Activated T-helper 9 cell treated with anti-CD3 and anti-CD28 coated beads, Interleukin-2, amount 50 U/mL, for 16 hours (primary cell): ENCODE measurements at places on chromosomes 12 and 14.

DNA sequence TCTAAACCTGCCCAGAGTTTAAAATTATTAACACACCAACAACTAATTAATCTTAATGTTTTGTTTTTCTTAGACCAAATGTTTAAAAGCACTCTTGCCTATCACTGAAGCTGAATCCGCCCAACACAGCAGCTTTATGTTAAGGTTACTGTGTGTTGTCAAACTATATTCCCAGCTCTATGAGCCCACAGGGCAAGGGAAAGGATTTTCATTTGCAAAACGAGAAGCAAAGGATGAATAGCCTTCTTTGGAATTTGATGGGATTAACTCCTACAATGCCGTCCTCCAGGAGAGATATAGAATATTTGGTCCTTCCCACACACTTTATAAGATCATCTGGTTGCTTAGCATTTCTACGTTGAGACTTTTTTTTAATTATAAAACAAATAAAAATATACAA, 43.7 kb downstream of the DUSP16 start:
- DNase-seq, result no peak

- peak; percentile 25 for DNase-seq
Observed at GRCh38 chr14:106831322-106831720, 1304.9 kb downstream of the TMEM121 start.

DNA sequence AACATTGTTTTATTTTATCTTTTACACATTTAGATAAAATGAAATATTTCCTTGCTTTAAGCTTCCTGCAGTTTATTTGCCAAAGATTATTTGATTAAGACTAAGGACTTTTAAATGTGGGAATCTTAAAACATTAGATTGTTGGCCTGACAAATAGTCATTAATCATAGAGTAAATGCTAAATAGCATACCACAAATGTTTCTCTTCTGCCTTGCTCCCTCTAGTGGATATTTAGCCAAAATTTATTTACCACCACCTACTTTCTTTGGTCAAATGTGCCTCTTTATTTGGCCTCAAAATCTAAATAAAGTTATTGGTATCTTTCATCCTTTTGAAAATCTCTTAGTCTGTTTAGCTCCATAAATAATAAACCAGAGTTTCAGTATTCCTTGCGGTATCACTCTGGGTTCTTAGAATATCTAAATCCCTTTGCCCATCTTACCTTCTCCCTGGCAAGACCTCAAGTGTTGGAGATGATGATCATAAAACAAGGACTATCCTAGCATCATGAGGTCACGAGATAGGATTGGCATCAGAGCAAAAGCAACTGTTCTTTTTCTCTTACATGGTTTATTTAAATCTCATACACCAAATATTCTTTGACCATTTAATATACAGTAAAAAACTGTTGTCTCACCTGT, 150.6 kb upstream of the AEBP2 start:
- DNase-seq, result no peak

- DNase-seq, result no peak
Observed at GRCh38 chr14:73477618-73478266, 13.0 kb upstream of the RIOX1 start.

DNA sequence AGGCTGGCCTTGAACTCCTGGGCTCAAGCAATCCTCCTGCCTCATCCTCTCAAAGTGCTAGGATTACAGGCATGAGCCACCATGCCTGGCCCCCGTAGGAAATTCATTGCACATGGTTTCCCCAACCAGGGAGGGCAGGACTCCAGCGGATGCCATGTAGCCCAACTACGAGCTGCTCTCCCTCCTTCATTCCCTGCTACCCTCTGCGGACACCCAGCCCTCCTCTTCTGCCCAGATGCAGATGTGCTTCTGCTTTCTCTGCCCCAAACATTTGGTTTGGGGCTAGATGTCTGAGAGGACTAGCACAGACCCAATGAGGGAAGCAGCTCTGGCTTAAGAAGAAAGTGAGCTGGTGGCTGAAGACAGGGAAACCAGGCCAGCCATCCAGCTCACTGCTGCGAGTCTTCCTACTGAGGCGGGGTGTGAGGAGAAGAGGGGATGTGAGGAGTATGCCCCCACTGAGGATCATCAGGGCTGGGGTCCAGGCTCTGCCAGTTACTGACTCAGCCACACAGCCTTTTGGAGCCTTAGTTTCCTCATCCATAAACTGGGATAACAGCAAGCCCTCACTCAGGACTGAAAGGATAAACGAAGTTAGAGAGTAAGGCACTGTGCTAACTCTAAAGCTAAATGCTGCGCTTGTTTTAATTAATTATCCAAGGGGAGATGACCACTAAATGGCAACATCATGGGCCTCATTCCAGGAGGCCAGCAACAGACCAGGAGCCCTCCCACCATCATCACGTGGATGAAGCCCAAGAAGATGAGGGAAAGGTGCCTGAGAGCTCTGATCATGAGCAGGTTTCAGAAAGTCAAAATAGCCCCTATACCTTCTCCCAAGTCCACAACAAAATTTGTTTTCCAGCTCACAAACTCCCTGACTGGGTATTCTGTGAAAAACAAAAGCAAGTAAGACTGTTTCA, 10.9 kb downstream of the CTDSP2 start:
- no peak for DNase-seq

GRCh38 chr12:99332936-99333591, 314.5 kb upstream of the GARIN6 start:
- DNase-seq, result no peak

- no peak for DNase-seq
Observed at GRCh38 chr14:57898837-57899572, 33.1 kb upstream of the SLC35F4 start.

- no peak for DNase-seq
Observed at GRCh38 chr14:78764645-78765044, 594.5 kb downstream of the NRXN3 start.

DNA sequence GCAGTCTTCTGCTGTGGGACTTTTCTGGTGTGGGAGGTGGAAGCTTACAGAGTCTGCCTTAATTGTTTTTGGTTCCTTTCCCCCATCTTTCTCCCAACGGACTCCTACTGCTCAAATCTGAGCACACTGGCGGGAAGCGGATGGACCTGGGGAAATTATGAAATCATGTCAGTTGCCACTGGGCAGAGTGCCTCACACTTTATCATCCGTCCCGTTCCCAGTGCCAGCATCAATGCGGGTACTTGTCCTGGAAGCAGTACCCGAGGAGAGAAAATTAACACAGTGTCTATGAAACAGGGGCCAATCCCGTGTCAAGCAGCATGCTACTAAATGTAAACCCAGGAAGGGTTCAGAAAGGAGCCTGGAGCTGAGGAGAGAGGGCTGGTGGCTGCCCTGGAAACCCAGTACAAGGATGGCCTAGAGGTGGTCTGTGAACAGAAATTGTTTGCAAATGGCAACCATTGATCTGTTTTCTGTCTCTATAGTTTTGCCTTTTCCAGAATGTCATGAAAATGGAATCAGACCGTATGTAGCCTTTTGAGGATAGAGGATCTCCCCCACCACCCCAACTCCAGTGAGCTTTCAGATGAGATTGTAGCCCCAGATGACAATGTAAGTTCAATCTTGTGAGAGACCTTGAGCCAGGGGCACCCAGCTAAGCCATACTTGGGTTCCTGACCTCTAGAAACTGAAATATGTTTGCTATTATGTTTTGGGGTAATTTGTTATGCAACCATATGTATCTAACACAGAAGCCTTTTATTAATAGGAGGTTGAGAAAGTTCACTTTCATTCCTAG, 908 bp upstream of the CDKL1 start:
- no peak for DNase-seq

DNA sequence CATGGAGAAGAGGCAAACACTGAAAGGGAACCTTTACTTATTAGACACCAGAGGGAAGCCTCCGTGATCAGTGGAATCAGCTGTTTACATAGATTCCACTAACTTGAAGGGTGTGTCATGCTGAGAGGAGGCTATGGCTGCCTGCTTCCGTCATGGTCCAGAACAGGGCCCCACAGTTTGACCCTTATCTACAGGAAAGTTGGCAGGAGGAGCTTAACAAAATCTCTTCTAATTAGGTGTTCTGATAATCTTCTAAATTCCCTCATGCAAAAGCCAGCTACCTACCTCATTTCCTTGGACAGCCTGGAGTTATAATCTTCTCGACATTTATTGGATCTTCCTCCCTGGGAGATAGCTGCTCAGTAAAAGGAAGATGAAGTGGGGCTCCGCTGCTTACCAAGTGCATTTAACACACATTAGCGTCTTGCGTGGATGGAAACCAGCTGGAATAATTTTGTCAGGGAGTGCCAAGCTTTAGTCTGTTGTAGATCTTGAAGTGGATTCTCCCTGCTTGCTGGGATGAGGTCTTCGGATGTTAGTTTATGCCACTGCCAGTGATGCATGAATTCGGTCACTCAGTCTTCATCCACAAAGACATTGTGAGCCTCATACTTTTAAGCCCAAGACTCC, 171.0 kb downstream of the PAH start:
- no peak for DNase-seq

- no peak for DNase-seq
Observed at GRCh38 chr12:75917083-75917482, 114.5 kb downstream of the PHLDA1 start.

DNA sequence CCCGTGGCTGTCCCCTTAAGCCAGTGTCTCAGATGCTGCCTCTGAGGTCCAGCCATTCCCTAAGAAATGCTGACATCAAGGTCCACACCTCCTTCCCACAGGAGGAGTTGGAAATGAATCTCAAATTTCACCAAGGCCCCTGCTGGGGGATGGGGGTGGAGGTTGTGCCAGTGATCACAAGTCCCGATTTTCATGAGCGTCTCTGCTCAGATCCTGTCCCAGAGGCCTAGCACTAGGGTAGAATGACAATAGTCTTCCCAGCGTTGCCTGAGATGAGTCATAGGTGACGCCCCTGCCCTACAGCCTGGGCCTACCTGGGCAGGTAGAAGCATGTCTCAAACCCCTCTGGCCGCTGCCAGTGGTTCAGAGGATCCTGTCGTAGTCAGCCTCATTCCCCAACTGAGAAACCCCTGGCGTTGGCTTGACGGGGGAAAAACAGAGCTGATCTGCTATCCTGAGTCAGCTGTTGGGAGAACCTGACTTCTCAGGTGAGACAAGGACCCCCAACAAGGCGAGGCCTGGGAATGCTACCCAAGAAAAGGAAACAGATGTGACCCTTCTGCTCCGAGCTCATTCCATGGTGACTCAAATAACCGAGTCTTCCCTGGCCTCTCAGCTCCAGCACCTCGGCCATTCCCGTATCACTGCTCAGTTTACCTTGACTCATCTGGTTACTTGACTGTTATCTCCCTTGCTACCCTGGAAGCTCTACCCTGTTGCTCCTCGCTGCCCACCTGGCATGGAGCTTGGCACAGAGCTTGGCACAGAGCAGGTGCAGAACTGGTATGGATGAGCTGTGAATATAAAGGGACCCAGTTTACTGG, 21.8 kb upstream of the SPPL3 start:
- no peak for DNase-seq

DNA sequence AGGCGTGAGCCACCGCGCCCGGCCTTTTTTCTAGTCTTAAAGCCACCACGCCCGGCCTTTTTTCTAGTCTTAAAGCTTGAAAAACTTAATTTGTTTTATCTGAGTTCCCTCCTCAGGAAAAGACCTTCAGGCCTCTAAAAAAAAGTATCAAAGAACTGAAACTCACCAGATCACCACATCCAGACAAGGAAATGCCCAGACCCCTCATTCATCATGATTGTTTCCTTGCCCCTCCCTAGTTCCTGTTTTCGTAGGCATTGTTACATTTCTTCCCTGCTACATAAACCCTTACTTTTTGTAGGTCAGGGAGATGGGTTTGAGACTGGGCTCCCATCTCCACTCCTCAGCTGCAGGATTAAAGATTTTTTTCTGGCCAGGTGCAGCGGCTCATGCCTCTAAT, 21.1 kb upstream of the VWF start:
- no peak for DNase-seq

GRCh38 chr14:58697266-58697929, 59.6 kb downstream of the DACT1 start:
- DNase-seq, result no peak

- no peak for DNase-seq
Observed at GRCh38 chr12:19437996-19438395, 1.3 kb upstream of the AEBP2 start.

GRCh38 chr14:37480446-37481290, 114.4 kb downstream of the FOXA1 start:
- no peak for DNase-seq

DNA sequence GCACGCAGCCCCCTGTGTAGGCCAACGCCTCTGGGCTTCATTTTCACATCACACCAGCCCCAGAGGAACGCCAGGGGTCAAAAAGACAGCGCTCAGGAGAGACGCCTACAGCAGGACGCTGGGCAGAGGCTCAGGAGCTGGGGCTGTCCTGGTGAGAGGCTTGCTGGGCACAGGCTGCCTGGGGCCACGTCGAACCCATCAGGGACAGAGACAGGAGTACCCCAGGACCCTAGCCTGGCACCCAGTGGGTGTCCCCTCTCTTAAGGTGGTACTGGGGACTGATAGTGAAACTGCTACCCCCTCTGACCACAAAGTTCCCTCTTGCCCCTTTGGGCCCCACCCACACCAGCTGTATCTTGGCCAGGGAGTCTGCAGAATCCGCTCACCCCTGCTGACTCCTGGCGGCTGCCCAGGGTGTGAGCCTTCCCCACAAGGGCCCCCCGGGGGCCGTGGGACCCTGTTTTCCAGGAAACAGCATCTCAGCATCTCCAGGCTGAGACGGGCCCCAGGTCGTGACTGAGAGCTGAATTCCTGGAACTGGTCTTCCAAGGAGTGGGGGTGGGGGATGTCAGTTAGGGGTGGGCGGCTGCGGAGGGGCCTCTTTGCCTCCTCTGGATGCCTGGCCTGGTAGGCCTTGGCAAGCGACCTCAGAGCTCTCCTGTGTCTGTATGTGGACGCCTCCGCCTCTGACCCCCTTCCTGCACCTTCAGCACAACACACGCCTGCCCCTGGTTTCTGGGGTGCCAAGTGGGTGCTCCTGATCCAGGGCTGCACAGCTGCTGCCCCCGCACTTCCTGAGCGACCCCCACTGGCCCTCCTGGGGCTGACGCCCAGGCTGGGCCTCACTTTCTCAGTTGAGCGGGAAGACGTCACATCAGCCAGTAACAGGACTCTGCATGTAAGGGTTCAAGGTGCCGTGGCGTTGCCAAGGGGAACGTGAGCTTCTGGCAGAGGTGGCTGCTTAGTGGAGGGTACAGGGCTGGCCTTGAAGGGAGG, 321.9 kb upstream of the RTL1 start:
- no peak for DNase-seq

DNA sequence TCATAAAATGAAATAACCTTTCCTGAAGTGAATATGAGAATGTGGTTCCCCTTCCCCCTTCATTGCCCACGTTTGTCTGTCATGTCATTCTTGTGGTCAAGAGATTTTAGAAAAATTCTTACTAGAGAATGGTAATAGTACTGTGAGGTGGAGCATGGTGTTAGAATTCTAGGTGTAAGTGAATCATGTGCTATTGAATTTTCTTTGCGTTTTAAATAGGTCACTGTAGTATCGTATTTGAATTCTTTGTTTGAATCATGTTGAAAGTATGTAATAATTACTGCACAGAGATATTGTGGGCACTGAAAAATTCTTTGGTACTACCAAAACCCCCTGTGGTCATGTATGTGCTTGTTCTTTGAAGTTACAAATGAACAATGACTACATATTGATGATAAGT, 49.9 kb downstream of the FUT8 start:
- no peak for DNase-seq

GRCh38 chr12:1377117-1377516, 217.3 kb downstream of the FBXL14 start:
- no peak for DNase-seq
